NCI-H1417 treated with DMSO at 0.1 percent for 48 hours (cell line): ENCODE measurements at places on chromosomes 7 and 10.

DNA sequence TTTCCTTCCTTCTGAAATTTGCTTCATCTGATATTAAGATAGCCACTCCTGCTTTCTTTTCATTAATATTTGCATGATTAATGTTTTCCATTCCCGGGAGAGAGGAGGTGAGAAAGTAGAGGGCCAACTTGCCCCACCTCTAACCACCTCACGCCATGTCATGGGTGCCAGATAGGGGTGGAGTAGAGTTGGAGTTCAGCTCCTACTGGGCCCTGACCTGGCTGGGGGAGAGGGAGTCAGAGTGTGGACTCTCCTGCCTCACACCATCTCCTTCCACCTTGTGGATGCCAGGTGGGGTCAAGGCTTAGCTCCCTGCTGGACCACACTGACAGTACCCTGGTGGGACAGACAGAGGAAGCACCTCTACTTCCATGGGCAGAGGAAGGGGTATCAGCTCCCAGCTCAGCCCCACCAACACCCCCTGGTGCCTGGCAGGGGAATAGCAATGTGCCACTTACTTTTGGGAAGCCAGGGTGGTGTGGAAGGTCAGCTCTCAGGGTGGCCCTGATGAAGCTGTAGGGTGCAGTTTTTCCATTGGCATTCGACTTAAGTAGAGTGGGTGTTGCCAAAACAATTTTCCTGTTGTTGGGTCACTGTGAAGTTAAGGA lies 28.0 kb downstream of the CHST12 start:
- DNase-seq: no peak

GRCh38 chr7:127616724-127617123 lies 1.2 kb downstream of the PAX4 start:
- no peak for DNase-seq

- DNase-seq: no peak
Measured at GRCh38 chr7:120452665-120453064, 179.7 kb downstream of the KCND2 start.

DNA sequence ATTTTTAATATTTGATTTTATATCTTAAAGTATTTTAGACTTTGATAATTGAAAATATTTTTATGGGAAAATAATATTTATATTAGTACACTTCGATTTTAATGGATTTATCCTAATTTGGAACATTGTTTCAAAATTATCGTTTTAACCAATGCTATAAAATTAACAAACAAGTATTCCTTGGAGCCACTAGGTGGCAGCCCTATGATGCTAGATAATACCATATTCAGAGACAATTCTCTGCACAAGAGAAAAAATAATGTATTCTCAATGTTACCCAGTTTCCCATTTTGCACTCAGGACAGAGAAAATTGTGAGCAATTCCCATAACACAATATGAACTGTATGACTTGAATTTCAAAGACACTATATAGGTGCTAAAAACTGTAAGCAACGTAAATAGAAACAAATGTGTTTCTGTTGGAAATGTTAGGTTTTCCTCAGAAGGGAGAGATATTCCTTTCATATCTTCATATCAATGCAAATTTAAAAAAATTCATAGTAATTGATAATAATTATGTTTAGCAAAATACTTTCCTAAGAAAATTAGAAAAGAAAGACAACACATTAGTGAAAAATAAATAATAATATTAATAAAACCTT lies 237.8 kb downstream of the SEMA3E start:
- no peak for DNase-seq

DNA sequence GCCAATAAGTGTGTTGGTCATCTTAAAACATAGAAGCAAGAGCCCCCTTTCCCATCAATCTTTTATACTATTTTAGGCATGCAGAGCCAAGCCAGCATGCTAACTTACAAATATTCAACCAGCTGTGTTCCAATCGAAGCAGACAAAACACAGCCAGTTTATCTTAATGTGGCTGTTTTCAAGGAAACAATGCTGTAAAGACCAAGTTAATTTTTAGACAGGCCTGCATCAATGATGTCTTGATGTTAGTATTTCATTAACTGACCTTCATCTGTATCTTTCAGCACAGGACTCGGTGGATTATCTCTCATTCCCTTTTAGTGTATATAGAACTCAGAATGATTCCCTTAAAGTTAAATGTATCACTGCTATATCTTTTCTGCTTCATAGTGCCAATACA lies 262.0 kb upstream of the ZWINT start:
- DNase-seq: no peak

DNA sequence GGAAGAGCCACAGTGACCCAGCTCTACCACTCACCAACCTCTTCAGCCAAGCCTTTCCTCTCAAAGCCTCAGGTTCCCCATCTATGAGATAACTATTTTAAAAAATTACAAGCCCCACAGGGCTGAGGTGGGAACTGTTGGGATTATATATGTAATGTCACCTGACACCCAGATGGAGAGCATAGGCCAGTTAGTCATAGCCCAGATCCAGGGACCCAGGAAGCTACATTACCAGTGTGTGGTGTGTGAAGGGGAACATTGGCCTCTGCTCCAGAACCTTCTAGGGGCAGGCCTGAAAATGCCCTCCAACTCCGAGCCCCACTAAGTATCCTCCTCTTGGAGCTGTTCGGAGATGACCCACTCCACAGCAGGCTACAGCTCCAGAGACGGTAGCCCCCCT lies 162.4 kb downstream of the NRF1 start:
- DNase-seq: no peak

- no peak for DNase-seq
Measured at GRCh38 chr7:54615-55014, 137.8 kb upstream of the FAM20C start.

- no peak for DNase-seq
Measured at GRCh38 chr10:72095195-72095594, 6.8 kb upstream of the SPOCK2 start.

DNA sequence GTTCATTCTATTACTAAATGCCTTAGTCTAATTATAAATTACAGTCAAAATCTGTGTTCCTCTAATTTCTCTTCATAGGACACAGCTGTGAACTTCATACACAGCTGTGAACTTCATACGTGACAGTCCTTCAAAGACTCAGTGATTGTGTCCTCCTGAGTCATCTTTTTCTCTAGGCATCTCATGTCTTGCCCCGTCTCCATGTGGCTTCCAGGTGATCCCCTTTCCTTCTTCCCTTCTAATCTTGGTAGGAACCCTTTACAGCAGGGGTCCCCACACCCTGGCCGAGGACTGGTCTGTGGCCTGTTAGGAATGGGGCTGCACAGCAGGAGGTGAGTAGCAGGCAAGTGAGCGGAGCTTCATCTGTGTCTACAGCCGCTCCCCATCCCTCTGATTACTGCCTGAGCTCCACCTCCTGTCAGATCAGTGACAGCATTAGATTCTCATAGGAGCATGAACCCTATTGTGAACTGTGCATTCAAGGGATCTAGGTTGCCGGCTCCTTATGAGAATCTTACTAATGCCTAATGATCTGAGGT lies 14.0 kb upstream of the EIF5AL1 start:
- no peak for DNase-seq

- no peak for DNase-seq
Measured at GRCh38 chr7:41035794-41036193, 667.1 kb downstream of the INHBA start.

DNA sequence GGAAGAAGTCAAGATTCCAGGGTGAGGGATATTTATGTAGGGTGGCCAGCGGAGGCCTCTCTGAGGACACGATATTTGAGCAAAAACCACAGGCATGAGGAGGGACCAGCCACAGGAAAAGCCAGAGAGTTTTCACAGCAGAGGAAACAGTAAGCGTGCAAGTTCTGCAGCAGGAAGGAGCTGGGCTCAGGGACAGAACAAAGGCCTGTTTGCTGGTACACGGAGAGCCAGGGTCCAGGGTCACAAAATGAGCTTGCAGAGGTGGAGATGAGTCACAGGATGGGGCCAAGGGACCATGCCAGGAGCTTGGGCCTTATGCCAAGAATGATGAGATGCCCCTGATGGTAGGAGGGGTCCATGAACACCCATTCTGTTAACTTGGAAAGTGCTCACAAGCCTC lies 283.5 kb downstream of the PLXNA4 start:
- no peak for DNase-seq

GRCh38 chr10:73601486-73601921 lies 10.4 kb upstream of the USP54 start:
- no peak for DNase-seq

- no peak for DNase-seq
Measured at GRCh38 chr10:6877336-6877721, 297.3 kb upstream of the PRKCQ start.

- DNase-seq: no peak
Measured at GRCh38 chr7:140898786-140899536, 25.8 kb downstream of the BRAF start.

DNA sequence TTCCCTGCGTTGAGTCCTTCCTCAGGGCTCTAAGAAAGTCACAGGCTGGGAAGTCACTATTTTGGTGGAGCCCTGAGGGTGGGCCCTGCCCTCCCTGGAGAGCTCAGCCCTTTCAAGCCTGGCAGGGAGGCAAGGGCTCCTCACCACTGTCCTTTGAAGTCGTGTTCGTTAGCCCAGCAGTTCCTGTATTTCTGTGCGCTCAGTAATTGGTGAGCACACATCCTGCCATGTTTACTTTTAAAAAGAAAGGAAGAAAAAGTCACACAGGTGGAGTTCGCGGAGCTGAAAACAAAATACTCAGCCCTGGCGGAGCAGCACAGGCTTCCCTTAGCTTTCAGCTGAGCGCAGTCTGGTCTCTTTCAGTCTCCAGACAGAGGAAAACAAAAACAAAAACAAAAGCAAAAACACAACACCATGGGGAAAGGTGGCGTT lies 37.1 kb downstream of the PRKCQ start:
- no peak for DNase-seq

DNA sequence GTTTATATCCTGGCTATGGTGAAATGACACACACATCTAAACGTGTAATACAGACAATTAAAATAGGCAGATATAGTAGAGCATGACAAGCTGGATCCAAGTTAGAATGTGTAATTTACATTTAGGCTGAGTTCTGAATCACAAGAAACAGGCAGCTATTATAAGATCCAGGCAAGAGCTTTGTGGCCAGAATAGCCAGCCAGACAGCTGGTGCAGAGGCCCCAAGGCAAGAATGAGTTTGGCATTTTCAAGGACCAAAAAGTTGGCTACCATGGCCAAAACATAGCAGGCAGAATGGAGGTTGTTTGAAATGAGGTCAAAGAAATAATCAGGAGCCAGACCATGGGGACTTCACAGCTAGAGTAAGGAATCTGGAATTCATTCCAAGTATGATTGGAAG lies 281.7 kb downstream of the MTERF1 start:
- no peak for DNase-seq

DNA sequence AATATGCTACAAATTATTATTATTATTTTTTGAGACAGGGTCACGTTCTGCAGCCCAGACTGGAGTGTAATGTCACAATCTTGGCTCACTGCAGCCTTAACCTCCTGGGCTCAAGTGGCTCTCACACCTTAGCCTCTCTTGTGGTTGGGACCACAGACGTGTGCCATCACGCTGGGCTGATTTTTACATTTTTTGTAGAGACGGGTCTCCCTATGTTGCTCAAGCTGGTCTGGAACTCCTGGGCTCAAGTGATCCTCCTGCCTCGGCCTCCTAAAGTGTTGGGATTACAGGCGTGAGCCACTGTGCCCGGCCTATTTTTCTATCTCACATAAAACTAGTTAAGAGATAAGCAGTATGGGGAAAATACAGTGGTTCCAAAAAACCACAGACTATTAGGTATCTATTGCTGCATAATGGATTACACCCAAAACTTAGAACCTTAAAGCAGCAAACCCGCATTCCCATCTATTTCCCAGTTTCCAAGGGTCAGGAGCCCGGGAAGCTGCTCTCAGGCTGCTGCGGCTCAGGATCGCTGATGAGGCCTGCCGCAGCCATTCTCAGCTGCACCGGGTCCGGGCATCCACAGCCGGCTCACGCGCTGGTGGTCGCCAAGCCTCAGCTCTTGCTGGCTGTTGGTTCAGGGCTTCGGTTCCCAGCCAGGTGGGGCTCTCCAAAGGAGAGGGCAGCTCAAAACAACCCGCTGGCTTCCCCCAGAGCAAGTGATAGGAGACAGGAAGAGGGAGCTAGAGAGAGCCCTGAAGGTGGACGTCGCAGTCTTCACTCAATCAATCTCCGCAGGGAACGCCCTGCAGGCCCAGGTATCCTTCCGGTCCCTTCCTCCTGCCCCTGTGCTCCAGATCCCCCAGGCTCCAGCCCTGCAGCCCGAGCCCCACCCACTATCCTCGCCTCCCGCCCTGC lies 128.2 kb downstream of the UBE2H start:
- DNase-seq: peak; percentile 86

DNA sequence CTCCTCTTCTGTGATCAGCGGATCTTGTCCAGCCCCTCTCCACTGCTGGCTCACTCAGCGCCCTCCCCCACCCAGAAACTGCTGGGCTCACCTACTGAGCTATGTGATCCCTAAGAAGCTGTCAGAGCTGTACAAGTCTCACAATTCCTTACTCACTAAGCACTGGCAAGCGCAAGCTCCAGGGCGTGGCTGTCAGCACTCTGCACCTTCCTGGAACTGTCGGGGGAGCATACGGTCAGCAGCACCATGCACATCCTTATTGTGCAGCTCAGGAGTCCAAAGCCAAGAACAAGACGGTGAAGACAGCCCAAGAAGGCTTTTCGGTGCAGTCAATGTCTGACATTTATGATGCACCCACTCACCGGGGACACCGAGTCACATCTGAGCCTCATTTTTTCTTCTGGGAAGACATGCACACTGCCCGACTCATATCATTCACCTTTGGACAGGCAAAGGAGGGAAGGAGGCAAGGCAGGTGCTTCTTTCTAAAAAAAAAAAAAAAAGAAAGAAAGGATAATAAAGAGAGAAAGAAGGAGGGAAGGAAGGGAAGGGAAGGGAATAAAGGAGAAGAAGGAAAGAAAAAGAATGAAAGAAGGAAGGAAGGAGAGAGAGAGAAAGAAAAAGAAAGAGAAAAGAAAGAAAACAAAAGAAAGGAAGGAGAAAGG lies 56.3 kb downstream of the ASB13 start:
- DNase-seq: no peak

DNA sequence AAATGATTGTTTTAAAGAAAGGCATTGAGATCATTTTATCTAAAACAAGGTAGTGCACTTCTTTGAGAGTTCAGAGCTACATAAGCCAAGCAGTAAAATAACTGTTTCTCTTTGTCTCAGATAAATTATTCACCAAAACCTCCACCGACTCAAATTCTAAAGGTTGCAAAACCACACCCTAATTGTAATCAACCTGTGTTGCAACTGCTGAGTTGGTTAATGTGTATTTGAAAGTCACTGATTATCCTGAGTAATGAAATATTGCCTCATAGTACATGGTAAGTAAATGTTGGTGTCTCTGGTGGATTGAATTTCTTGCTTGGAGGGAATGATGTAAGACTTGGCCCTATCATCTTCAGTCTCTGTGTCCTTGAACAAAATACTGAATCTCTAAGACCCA lies 35.9 kb upstream of the CYP2C9 start:
- DNase-seq: no peak

- no peak for DNase-seq
Measured at GRCh38 chr10:62705789-62706188, 98.7 kb upstream of the ADO start.
